CD8-positive, alpha-beta memory T cell (primary cell): ENCODE measurements at places on chromosomes 13 and 19. TPM values are rescaled to one million over a fixed set of nuclear protein-coding genes. Genes with fewer than 3 reads are reported as not detected.

- no peak for DNase-seq
These were observed 4.8 kb downstream of the RPS16 start for GRCh38 chr19:39430675-39431593.

GRCh38 chr19:45475537-45476291 is 7.9 kb downstream of the FOSB start:
- no peak for DNase-seq

DNA sequence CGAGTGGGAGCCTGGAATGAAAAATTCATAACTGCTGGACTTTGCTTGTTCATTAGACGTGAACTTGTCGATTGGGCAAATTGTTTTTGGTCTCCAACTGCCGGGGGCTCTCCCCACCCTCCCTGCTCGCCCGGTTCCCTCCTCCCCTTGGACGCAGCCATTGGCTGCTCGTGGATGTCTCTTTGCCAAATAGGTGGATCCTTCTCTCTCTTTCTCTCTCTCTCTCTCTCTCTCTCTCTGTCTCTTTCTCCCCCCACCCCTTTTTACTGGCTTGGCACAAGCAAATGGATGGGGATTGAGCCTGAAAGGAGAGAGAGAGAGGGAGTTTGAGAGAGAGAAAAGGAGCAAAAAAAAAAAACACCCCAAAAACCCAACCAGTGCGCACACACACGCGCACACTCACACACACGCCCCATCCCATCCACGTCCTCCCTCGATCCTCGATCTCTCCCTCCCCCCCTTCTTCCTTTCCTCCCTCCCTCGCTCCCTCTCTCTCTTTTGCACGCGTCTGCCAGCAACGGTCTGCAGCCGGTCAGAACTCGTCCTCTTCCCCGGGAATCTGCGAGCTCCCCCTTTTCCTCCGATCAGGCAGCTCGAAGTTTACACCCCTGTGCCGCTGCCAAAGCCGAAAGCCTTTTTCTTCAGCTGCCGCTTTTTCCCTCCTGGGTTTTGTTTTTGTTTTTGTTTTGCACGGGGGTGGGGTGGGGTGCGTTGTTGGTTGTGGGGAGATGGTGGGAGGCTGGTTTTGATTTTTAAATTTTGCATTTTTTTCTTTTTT is 27.8 kb downstream of the NFIX start:
- DNase-seq = no peak

GRCh38 chr13:37645181-37645740 is 46.7 kb upstream of the POSTN start:
- no peak for DNase-seq

- no peak for DNase-seq
These were observed 18.5 kb upstream of the ATP12A start for GRCh38 chr13:24661713-24662112.

DNA sequence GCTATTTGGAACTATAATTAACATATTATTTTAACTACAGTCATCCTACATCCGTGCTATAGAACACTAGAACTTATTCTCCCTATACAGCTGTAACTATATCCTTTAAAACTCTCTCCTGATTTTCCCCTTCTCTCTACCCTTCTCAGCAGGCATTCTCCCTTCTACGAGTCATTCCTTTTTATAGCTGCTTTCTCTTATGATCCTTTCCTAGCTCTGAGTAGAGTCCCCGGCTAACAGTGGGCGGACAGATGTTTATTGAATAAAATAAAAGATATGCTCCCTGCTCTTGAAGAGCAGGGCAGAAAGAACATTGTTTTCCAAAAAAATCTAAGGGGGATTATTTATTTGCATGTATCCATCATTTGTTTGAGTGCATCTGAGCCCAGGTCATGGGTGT is 246.5 kb upstream of the TMTC4 start:
- no peak for DNase-seq

- DNase-seq = no peak
These were observed 25.1 kb downstream of the RFX1 start for GRCh38 chr19:13981021-13981420.

DNA sequence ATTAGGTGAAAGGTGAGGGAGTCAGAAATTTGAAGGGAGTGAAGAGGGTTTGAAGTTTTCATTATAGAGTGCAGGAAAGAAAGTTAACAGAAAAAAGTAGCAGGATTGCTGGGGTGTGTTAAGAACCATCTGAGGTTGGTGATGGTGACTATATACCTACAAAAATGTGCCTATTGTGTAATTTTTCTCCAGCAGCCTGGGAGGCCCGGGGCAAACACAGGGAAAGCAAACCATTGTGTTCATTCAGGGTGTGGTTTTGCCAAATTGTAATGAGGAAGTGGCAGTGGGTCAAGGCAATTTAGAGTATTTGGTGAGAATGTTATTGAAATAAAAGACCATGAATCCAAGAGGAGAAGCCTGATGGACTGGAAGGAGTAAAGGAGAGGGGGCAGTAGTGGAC is 8.2 kb upstream of the SUCLA2 start:
- DNase-seq = no peak

DNA sequence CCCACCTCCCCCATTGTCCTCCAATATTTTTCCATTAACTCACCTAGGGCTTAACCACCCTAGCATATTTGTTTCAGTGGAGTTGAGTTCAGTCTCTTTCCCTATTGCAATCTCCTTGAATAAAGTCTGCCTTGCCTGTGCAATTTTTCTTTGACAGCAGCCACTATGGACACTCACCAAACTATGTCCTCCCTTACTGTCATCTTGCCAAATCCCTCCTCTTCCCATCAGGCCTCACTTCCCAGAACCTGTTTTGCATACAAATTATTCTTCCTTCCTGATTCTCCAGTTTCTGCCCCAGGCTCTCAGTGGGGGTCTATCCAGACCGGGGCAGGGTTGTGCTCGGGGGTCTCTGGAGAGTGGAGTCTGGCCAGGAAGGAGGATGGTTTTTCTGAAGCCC is 2.2 kb upstream of the LYPD5 start:
- no peak for DNase-seq

- no peak for DNase-seq
These were observed 49.3 kb downstream of the VAV1 start for GRCh38 chr19:6821639-6822310.

GRCh38 chr19:45578861-45579260 is 5.7 kb downstream of the OPA3 start:
- no peak for DNase-seq

GRCh38 chr13:27339299-27339698 is 68.7 kb downstream of the RASL11A start:
- DNase-seq = peak; percentile 46

GRCh38 chr13:40348096-40348679 is 318.3 kb downstream of the FOXO1 start:
- no peak for DNase-seq

DNA sequence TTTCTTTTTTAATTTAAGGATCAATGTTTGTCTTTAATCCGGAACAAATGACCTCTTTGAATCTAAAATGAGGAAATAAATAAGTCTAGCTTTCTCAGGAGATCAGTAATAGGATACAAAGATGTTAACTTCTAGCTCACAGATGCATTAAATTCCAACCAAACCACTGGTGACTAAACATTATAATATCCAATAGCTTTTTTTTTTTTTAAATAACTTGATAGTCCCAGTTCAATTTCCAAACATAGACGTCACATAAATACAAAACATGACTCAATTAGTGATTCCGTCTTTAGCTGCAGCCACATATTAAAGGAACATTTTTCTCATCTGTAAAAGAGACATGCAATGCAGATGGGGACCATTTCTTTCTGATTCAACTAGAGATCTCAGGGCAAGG is 390.5 kb upstream of the PCDH9 start:
- no peak for DNase-seq

GRCh38 chr19:49098795-49099194 is 13.5 kb downstream of the SNRNP70 start:
- DNase-seq = no peak

- DNase-seq = no peak
These were observed 393.2 kb downstream of the DLEU7 start for GRCh38 chr13:50450279-50450678.

DNA sequence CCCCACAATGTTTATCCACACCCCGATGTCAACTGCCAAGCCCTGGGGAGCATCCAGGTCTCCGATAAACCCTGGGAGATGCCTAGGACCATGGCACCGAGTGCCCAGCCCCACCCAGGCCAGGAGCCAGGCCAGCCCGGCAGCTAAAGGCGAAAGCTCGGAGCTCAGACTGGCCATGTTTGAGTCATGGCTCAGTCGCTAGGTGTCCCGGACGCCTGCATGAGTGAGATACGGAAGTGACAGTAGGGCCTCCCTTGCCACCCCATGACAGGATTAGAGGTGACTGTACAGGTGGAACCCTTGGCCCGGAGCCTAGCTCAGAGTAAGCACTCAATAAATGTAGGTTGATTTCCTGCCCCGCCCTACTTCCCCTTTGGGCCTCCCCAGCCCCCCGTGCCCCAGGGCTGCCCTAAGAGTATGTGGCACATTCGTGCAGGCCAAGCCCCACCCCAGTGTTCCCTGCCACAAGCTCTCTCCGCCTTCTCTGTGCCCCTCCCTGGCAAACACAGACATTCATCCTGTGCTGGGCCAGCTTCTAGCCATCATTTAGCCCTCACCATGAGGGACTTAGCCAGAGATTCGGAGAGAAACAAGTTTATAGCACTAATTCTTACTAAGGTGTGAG is 5.8 kb upstream of the TPM4 start:
- DNase-seq = peak; percentile 82

GRCh38 chr19:1253514-1254080 is 5.2 kb downstream of the MIDN start:
- DNase-seq = no peak

DNA sequence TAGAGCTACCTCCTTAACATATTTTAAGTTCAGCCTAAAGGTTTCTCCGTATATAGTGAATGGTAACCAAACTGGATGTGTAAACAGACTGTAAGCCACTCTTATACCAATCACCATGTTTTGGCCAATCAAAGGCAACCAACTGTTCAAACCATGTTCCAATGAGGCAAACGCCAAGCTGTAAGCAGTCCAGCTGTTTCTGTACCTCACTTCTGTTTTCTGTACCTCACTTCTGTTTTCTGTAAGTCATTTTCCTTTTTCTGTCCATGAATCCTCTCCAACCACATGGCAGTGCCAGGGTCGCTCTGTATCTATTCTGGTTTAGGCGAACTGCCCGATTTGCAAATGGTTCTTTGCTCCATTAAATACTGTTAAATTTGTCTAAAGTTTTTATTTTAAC is 24.4 kb downstream of the COMMD6 start:
- no peak for DNase-seq

GRCh38 chr19:12287958-12288500 is 6.7 kb downstream of the ZNF44 start:
- DNase-seq = no peak

DNA sequence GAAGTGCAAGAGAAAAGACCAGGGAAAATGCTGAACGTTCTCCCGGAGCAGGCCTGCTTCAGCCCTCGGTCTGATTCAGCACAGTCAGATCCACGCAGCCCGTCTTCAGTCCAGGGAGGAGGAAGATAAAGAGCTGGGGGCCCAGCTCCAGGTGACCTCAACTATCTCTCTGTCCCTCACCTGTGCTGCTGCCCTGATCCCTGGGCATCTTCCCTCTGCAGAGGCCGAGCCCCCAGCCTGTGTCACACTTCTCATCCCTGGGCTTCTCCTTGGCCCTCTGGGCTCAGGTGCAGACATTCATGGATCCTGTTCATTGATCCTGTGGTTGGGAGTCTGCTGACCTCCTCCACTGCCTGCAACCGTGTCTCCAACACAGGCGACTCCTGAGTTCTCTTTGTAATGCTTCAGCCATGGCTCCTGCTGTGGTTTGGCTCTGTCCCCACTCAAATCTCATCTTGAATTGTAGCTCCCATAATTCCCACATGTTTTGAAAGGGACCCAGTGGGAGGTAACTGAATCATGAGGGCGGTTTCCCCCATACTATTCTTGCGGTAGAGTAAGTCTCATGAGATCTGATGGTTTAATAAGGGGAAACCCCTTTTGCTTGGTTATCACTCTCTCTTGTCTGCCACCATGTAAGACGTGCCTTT is 27.9 kb downstream of the COL4A2 start:
- DNase-seq = no peak

GRCh38 chr13:111939666-111940278 is 127.2 kb upstream of the SOX1 start:
- DNase-seq = no peak

GRCh38 chr19:41706741-41707501 is 1.5 kb upstream of the CEACAM5 start:
- DNase-seq = peak; percentile 73

DNA sequence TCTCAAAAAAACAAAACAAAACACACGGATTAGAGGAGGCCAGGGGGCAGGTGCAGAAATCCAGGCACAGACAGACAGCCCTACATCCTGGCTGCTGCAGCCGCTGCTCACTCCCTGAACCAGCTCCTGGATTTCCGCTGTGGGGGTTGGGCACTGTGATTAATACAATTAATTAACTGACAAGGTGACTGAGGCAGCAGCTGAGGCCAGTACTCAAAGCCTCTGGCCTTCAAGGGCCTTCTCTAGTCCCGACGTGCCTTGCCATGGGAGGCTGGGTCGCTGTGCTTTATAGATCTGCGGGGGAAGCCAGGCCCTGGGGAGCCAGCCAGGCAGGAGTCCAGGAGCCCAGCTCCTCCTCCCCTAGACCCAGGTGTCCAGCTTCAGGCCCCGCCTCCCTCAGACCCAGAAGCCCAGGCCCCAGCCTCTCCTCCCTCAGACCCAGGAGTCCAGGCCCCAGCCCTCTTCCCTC is 4.6 kb downstream of the NECTIN2 start:
- DNase-seq = no peak

GRCh38 chr19:11377237-11377636 is 2.8 kb downstream of the SWSAP1 start:
- no peak for DNase-seq

DNA sequence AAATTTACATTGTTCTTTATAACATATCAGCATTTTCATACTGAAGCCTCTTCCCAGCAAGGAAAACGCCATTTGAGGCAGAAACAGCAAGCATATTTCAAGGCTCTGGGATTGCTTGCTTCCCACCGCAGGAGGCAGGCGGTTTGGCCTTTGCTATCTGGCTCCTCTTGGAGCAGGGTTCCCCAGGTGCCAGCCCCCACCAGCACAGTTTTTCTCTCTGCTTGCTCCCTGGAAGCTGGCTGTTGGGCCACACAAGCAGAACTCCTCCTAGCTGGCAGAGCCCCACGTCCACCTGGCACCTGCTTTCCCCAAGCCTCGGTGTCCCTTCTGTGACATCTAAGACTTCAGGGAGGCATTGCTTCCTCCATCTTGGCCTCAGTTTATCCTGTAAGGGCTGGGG is 16.7 kb downstream of the GATAD2A start:
- no peak for DNase-seq

DNA sequence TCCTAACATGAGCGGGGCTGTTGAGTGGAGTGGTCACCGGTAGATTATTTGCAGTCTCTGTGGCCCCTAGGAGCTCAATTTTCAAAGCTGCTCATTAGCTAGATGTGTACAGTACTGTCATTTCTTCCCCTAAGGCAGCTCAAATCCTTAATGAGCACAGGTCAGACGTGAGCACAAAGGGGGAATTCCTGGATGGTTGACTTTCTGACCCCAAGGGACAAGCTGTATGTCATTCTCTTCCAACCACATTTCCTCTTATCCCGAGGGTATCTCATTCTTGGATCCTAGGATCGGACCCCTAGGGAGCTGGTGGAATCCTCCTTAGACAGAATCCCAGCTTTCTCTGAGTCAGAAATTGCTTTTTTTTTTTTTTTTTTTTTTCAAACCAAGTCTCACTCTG is 5.7 kb upstream of the OR7G3 start:
- no peak for DNase-seq

C19orf33 gene
- not detected for total RNA-seq

FUT6 gene
- not detected for total RNA-seq

CCDC169 gene
- total RNA-seq = not detected

KRTDAP gene
- not detected for total RNA-seq

CCL25 gene
- total RNA-seq = not detected
